Stimulated activated CD4-positive, alpha-beta T cell treated with anti-CD3 and anti-CD28 coated beads, Interleukin-1b, Interleukin-23, amount 100 ng/mL, for 1 hour (primary cell): ENCODE measurements at places on chromosomes 1 and 21.

- no peak for DNase-seq
Measured at GRCh38 chr1:205239078-205239477, 11.3 kb downstream of the TMCC2 start.

DNA sequence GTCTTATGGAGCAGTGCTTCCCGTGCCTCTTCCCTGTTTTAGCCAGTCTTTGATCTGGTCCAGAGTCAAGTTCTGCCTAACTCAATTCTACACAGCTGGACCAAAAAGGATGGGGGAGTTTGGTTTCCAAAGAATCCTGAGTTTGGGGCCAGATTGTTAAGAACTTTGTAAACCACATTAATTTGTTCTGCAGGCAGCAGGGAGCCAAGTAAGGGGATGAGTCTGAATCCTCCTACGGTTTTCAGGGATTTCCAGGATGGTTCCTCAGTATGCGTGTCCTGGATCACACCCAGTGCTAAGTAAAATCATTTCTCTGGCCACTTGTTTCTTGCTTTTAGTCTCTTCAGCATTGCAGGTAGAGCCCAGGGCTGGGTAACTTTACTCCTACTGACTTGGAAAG lies 26.1 kb upstream of the GJA5 start:
- no peak for DNase-seq

DNA sequence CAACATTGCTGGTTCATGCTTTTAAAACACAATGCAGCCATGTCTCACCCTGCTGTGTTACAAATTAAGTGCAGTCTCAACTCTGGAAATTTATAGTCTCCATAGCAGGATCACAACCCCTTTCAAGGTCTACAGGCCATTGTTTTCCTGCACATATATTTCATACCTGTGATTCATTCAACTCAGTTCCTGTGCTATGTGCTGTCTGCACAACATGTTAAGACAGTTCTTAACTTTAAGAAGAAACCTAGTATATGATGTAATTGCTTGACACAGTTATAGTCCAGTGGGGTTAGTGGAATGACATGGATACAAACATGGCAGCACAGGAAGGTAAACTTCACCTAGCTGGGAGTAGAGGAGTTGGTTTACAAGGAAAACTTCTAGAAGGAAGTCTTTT lies 106.4 kb downstream of the IFI44 start:
- DNase-seq = no peak

- no peak for DNase-seq
Measured at GRCh38 chr1:198909973-198910372, 271.1 kb downstream of the PTPRC start.

DNA sequence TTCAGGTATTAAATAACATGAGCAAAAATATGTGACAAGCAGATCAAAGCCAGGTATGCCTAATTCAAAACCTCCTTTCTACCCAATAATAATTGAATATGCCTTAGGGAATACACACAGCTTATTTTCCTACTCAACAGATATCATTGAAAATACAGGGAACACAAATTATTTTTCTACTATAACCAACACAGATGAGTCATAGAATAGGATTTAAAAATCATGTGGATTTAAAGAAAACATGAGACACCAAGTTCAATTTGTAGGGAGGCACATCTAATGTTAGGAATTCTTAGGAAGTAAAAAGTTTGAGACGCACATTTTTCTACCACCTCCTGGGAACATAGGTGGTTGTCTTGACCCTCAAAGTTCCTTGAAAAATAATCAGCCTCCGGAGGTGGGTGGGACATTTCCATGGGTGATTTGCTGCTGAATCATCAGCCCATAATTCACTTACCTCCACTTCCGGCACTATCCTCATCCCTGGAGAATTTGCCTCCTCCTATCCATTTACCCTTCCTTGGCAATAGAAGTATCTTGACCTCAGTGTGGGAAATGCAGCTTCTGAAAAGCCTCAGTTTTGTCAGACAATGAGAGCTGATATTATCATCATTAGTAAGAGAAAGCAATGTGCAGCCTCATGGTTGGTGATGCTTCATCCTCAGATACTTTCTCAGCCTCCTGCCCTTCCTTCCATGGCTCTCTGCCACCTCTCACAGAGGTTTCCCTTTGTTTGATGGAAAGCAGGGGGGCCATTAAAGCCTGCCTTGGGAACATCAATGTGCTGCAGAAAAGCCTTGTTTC lies 33.5 kb upstream of the RGS4 start:
- DNase-seq = no peak

DNA sequence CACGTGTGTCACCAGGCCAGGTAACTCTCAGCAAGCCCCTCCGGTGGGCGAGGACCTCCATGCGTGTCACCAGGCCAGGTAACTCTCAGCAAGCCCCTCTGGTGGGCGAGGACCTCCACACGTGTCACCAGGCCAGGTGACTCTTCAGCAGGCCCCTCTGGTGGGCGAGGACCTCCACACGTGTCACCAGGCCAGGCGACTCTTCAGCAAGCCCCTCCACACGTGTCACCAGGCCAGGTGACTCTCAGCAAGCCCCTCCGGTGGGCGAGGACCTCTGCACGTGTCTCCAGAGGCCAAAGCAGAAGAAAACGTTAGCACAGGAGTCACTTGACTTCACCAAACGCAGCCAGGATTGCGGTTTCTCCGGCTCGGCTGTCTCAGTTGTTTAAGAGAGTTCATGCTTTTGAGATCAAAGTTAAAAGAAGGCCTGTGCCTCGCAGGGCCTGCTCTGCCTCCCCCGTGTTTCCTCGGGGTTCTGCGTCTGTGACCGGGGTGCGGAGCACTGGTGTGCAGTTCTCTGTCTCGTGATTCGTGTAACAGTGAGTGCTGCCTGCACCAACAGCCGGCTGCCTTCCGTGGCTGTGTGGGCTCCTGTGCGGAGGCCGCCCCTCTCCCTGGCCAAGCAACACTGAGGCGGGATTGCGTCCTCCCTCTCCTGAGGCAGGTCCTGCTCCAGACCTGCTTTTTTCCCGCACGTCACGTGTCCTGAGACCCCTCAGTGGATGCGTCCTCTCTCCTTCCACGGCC lies 56.6 kb downstream of the PRKCZ start:
- no peak for DNase-seq

DNA sequence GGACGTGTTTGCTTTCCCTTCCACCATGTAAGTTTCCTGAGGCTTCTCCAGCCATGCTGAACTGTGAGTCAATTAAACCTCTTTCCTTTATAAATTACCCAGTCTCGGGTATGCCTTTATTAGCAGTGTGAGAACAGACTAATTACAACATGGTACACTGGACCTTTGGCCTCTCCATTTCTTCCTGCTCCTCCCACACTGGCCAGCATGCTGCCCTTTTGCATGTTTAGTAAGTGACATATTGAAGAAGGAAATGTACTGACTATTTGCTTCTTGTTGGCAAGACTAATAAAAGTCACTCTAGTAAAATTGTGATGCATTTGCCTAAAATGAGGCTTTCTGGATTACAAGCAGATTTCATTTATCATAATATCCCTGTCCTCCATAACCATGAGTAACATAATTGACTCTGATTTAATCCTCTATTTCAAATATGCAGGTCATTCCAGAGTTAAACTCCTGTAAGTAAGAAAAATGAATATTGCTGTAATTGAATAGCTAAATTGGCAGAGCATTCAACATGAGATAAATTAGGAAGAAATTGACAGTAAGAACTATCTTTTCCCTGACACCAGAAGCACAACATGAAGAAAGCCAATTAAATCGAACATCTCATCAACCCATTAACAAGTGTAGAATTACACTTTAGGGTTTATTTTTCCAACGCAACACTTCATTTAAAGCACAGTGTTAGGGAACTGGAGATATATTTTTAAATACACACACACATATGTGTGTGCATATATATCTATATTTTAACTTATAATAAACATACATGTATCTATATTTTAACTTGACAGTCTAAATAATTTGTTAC lies 427.8 kb upstream of the ZP4 start:
- no peak for DNase-seq

- peak; percentile 77 for DNase-seq
Measured at GRCh38 chr1:153494976-153495535, 34.6 kb upstream of the S100A7 start.

GRCh38 chr1:155013632-155014031 lies 11.0 kb downstream of the ZBTB7B start:
- no peak for DNase-seq

- no peak for DNase-seq
Measured at GRCh38 chr1:101338714-101339430, 102.1 kb downstream of the S1PR1 start.

- no peak for DNase-seq
Measured at GRCh38 chr1:34166625-34167361, 1.8 kb upstream of the CSMD2 start.

DNA sequence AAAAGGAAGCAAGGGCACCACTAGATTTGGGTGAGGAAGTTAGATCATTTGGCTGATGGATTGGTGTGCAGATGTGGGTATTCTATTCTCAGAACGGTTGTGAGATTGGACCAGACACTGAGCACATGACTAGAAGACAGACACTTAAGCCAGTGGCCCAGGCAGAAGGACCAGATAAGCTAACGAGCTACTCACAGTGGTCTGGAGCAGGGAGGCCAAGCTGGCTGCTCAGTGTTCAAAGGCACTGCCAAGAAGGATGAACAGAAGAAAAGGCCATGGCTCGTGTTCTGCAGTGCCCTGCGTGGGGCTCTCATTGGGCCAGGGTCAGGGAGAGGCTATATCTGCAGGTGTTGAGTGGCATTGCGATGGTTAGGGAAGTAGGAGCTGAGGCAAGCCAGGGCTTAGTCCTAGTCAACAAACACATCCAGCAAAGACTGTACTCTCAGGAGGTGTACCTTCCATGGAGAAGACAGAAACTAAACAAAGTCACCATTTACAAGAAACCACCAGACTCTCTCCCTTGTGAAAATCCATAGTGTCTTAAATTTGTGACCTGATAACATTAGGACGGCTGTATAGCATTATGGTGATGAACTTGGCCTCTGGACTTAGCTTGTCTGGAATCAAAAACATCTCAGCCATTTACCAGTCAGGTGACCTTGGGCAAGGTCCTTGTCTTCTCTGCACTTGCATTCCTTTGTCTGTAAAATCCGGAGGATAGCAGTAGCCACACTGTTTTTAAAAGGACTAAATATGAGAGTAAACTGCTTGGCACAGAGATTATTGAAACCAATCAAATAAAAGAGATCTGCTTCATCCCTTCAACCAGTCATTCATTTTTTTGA lies 274.5 kb downstream of the SIPA1L2 start:
- no peak for DNase-seq

GRCh38 chr1:185369786-185370185 lies 52.7 kb upstream of the IVNS1ABP start:
- DNase-seq = no peak

DNA sequence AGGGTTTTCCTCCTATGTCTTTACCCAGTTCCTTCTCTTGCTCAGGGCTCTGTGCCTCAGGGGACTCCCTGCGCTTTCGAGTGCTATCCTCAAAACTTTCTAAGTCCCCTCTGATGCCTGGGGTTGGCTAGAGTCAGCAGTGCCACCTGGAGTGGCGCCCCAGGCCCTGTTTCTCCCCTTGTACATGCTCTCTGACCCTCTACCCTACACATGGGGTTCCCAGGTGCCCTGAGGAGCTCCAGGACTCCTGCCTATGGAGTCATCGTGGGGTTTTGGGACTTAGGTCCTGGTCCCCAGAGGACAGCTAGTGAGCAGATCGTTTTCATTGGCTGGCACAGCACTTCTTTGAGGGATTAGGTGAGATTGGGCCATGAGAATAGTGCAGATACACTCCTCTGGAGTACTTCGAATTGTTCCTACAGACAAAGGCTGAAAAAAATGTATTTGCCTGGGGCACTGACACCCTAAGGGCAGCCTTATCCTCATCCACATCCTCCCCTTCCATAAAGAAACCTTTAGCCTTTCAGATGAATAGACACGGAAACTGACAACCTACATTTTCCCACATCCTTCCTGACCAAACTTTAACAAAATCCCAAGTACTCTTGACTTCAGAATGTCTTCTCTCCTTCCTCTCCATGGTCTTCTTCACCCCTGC lies 41.5 kb downstream of the LGR6 start:
- DNase-seq = no peak

DNA sequence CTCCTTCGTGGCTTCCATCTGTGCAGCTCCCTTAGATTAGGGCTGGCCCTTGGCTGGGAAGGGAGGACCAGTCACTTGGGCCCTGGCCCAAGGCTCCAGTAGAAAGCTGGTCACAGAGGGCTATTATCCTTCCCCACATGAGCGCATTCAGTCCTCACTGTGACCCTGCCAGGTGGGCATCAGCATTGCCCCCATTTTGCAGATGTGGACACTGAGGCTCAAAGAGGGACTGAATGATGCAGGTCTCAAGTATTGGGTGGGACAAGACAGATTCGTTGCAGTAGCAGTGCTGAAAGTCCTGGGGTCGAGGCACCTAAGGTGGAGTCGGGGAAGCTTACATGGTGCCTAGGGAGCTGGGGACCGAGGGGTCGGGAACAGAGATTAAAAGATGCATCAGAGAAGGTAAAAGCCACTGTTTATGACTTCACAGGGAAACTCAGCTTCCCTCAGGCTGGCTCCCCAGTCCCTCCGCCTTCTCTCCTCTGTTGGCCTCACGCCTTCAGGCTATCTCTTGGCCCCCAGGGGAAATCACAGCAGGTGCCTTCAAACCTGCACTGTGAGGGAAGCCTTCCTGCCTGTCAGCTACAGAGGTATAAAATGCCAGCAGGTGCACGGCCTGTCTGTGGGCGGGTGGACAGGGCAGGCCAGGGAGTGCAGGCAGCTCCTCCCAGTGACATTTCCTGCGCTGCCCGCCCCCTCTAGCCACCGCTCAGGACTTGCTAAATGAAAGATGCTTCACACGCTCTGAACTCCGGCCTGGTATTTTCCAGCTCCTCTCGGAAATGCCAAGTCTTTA lies 178.4 kb downstream of the GRIK3 start:
- no peak for DNase-seq

GRCh38 chr1:51840743-51841461 lies 37.6 kb downstream of the NRDC start:
- no peak for DNase-seq

DNA sequence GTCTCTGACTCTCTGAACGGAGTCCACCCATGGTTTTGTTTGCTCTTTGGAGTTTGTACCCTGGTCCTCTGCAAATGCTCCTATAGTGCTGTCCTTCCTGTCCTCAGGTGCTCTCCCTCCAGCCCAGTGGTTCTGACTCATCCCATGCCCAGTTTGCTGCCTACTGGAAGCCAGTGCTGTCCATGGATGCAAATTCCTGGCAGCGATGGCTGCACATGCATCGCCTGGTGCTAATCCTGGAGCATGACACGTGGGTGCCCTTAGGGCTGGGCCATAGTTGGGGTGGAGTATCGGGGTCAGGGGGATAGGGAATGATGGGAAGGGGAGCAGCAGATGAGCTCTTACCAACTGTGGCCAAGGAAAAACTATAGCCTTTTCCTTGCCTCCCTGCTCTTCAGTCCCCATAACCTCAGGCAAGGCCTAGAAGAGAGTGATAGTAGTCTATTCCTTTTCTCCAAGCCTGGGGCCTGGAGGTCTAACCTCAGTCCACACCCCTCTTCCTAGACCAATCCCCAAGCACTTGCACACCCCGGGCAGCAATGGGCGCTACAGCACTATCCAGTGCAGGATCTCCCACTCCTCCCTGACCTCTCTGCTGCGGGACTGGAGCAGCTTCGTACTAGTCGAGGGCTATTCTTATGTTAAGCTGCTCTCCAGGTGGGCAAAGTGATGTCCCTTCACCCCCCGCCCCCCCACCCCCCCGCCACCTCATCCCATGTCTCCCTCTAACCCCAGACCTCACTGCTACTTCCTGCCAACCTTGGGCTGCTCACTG lies 31.6 kb downstream of the HYI start:
- no peak for DNase-seq

- no peak for DNase-seq
Measured at GRCh38 chr1:212162635-212163034, 122.6 kb upstream of the PPP2R5A start.

- DNase-seq = no peak
Measured at GRCh38 chr1:108079440-108080025, 114.6 kb upstream of the VAV3 start.
